Stimulated activated CD8-positive, alpha-beta memory T cell treated with anti-CD3 and anti-CD28 coated beads, Interleukin-7, amount 100 ng/mL, for 24 hours (primary cell): ENCODE measurements at places on chromosomes 3 and 15.

- DNase-seq = no peak
Measured at GRCh38 chr15:48748535-48748934, 62.3 kb downstream of the CEP152 start.

GRCh38 chr15:100159436-100159835 is 182.3 kb downstream of the ADAMTS17 start:
- no peak for DNase-seq

DNA sequence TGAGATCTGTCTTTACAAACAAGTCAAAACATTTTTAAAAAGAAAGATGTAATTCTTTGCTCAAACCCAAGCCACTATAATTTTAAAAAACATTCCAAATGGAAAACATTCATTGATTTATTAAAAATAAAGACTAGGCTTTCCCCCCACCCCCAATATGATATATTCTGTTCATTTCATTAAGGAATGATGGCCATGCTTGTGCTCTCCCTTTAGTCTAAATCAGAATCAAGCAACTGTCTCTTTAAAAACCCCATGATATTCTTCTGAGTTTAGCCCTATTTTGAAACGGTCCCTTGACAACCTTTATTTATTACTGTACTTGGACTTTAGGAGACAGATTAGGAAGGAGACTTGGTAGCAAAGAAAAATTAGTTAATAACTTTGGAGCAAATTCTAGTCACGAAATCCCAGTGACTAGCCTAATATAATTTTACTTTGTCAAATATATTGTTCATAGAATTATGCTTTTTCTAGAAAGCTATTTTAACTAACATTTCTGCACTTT is 38.4 kb downstream of the TSC22D2 start:
- DNase-seq = no peak

GRCh38 chr3:181210275-181210674 is 220.7 kb upstream of the DNAJC19 start:
- DNase-seq = no peak

DNA sequence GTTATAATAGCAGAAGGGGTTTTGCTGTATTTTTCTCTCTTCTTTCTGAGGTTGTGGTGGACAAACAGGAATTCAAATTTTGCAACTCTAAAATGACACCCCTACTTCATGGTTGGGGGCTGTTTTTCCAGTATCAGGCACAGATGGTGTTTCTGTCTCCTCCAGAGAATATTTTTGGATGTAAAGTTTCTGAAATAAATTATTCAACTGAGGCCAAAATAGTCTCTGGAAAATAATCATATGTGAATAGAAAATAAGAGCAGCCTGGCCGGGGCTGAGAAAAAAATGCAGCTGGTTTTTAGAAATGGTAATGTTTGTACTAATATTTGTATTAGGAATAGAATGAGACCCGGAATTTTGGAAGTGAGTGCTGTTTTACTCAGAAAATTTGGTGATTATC is 121.3 kb upstream of the ADAMTS9 start:
- DNase-seq = no peak

- no peak for DNase-seq
Measured at GRCh38 chr15:101113114-101114005, 138.5 kb downstream of the CHSY1 start.

DNA sequence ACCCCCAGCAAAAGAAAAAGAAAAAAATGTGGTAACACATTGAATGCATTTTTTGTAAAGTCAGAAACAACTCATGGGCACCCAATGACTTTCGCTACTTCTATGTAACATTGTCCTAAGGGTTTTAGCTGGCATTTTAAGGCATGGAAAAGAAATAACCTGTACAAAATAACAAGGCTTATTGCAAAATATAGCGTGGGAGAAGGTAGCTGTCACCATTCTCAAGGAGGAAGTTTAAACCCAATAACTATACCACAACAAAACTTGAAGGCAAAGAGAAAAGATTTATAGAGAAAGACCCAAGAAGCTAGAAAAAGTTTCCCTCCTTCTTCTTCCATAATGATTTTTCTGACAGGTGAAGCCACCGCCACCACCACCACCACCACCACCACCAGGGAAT is 55.7 kb upstream of the ACP3 start:
- DNase-seq = no peak

GRCh38 chr3:30538791-30539190 is 67.6 kb upstream of the TGFBR2 start:
- no peak for DNase-seq

GRCh38 chr3:133054586-133054985 is 16.4 kb downstream of the TMEM108 start:
- DNase-seq = no peak
